Islet precursor cell (in vitro differentiated cells): ENCODE measurements at places on chromosomes 7 and 10.

- no peak for DNase-seq
These were observed 210.9 kb downstream of the CREB5 start for GRCh38 chr7:28623105-28623730.

- no peak for DNase-seq
These were observed 221.2 kb downstream of the ZMYND11 start for GRCh38 chr10:356452-356851.

GRCh38 chr7:22809902-22810642 lies 12.6 kb downstream of the TOMM7 start:
- DNase-seq, result peak; percentile 48

DNA sequence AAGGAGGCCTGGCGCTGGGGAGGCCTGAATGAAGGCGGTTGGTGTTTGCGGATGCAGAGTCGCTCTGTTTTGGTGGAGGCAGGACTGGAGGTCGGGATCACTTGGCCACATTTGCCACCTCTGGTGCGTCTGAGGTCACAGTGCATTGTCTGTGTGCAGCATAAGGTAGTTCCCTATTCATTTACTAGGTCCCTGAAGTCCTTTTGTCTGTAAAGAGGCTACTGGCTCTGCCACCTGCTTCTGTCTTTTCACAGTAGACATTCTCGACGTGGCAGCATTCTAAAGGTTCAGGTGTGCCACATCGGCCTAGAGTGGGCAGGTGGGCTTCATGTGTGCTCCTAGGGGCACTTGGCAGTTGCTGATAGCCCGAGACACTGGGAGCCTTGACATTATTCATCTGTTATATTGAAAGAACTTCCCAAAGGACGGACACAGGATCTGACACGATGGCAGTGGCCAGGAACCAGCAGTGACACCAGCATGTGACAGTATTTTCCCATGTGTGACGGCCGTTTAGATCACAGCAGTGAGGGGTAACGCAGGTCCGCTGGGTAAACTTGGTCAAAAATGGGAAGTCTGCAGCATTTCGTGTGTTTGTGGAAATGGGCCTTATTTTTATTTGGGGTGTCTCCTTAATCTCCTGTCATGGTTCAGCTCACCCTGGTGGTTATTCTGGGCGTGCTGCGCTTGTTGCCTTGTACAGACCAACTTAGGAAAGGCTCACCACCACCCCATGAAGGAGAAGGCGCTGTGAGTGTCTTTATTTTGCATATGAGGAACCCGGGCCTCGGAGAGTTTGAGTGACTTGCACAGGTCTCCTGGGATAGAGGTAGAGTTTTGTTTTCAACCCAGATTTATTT lies 5.9 kb downstream of the MGMT start:
- DNase-seq, result peak; percentile 32

DNA sequence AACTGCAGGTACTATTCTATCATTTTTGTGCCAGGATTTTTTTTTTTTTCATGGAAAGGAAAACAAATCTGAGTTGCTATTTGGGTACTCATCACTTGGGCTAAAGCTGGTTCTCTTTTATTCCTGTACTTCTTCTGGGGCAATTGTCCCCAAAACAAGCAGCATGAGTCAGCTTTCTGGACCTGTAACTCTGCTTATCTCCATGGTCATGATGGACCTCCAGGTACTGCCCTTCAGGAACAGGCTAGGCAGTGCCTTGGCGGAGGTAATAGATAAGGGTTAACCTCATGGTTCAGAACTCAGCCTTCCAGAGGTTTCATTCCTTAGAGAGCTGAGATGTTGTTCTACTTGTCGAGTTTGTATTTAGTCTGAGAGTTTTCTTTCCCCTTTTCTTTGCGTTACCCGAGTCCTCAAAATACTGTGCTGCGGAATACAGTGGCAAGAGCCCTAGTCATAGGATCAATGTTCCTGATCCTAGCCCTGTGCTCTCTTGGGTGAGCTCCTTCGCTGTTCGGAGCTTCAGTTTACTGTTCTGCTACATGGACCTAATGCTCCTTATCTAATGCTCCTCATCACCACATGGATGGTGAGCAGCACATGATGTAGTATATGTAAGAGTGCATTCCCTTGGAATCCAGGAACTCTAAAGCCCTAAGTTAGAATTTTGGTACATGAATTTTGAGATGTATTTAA lies 74.6 kb downstream of the LRGUK start:
- no peak for DNase-seq

DNA sequence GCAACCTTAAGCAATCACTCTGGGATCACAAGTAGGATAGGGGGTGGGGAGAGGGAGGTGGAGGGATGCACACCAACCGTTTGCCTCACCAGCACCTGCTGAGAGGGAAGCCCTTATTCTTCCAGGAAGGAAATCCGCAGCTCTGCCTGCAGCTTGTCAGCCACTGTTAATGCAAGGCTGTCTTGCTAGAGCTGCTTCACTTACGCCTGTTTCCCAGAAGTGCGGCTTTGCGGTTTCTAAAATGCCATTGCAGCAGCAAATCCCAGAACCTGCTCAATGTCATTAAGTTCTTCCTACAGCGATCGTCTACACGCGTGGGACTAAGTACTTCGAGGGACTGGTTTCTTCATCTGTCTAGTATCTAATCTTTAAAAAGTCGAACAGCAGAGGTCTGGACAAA lies 191.1 kb downstream of the ZMYND11 start:
- DNase-seq, result no peak

DNA sequence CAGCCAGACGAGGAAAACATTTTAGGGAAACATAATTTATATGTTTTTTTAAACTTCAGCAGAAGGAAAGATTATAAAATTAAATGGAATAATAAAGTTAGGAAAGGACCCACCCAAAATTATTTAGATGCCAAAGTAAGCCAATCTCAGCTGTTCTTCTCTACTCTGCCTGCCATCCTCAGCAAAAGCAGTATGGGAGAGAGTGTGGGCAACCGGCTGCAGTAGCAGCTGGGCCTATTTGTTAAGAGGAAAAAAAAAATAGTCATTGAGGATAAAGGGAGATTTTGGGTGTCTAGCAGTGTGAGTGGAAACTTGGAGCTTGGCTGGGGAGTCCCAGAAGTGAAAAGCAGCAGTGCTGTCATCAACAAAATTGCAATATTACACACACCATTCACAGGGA lies 15.4 kb downstream of the SEMA3E start:
- no peak for DNase-seq

DNA sequence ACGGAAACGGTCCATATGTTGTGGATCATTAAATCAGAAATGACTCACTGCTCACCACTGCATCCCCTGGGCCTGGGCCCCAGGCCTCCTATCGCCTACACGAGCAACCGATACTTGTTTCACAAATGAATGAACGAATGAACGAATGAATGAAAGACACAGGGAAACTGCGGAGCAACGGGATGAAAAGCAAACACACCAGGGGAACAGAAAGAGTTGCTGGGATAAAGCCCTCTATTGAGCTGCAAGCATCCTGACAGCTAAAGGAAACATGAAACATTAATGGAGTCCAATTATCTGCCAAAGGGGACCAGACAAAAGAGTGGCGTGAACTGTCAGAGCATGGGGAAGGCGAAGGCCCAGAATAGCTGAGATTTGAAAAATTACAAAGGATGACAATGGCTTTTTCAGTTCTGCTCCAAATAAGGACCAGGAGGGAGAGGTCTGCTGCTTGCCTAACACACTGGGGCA lies 92.1 kb downstream of the GRB10 start:
- DNase-seq, result no peak

DNA sequence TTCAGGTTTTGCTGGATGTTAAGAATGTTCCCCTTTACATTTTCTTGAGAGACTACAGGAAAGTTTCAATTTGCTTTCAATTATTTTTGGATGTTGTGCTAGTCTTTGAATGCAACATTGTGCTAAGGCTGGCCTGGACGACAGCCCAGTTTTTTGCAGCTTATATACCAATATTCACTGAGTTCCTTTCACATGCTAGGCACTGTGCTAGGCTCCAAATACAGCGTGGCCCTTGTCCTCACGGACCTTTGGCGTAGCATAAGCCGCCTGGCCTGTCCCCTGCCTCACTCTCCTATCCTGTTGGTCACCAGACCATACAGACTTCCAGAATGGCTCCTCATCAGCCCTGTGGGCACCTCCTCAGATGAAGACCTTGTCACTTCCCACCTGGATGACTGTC lies 19.5 kb upstream of the HSPA12A start:
- no peak for DNase-seq

GRCh38 chr7:27262121-27262520 lies 19.5 kb downstream of the EVX1 start:
- no peak for DNase-seq

DNA sequence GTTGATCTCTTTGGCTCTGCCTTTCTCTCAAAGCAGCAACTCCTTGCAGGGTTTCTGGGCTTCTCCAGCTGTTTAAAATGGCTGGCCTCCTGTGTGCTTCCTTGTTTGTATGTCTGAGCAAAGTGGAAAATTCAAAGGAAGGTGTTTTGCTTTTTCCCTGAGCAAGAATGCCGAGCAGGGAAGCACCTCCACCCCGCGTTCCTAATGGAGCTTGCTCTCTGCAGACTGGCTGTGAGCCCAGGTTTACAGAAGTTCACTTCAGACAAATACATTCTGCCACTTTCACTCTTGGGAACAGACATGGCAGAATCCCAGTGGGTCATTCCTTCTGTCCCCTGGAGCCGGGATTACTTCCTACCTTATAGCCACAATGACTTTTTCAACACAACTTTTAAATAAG lies 181.8 kb upstream of the AGK start:
- no peak for DNase-seq

GRCh38 chr10:100886963-100887362 lies 25.8 kb upstream of the SLF2 start:
- DNase-seq, result peak; percentile 43

- DNase-seq, result no peak
These were observed 32.4 kb upstream of the TOMM7 start for GRCh38 chr7:22855049-22855392.

DNA sequence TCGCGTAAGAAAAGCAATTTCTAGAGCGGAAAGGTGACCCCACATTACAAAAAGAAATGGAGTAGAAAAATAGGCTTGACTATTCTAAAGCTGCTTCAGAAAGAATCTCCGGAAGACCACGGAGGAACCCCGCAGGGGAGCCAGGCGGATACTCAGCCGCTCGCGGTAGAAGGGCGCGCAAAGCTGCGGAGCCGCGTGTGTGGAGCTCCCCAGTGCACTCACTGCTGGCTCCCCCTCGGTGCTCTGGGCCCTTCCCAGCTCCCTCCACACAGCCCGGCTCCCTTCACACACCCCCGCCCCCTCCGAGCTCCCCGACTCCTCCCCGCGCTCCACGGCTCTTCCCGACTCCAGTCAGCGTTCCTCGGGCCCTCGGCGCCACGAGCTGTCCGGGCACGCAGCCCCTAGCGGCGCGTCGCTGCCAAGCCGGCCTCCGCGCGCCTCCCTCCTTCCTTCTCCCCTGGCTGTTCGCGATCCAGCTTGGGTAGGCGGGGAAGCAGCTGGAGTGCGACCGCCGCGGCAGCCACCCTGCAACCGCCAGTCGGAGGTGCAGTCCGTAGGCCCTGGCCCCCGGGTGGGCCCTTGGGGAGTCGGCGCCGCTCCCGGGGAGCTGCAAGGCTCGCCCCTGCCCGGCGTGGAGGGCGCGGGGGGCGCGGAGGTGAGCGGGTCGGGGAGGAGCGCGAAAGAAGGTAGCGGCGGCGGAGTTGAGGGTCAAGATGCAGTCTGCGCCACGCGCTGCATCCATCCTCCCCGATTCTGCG lies at the start of gene STEAP2:
TSS of gene STEAP2 (plus strand) at position 350 of the 758 bp plus-strand sequence. CDS start 13,343 bp downstream, outside the sequence.
- DNase-seq, result peak; percentile 96
